ENCODE measurements at places on chromosomes 3 and 15.

DNA sequence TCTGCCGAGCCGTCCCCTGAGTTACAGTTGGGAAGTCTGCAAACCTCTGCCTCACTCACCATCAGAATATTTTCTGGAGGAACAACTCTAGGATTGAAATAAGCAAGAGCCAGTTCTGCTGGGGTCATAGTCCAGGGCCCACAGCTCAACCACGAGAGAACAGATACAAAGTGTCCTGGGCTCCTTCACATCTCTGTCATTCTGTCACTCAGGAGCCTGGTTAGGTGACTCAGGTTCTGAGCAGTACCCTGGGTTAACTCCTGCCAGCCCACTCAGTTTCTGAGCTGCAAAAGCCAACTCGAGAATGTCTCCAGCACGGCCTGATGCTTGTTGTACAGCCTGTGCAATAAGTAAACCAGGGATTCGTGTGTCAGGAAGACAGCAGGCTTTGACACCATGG is 155.7 kb downstream of the SLCO3A1 start:
- peak; percentile 42 for DNase-seq

- DNase-seq: no peak
Measured at GRCh38 chr3:124295362-124295761, 303.4 kb upstream of the ROPN1 start.

GRCh38 chr3:4474683-4475490 is 7.8 kb upstream of the SUMF1 start:
- peak; percentile 30 for DNase-seq

- DNase-seq: no peak
Measured at GRCh38 chr3:197541756-197542539, 13.8 kb downstream of the BDH1 start.

DNA sequence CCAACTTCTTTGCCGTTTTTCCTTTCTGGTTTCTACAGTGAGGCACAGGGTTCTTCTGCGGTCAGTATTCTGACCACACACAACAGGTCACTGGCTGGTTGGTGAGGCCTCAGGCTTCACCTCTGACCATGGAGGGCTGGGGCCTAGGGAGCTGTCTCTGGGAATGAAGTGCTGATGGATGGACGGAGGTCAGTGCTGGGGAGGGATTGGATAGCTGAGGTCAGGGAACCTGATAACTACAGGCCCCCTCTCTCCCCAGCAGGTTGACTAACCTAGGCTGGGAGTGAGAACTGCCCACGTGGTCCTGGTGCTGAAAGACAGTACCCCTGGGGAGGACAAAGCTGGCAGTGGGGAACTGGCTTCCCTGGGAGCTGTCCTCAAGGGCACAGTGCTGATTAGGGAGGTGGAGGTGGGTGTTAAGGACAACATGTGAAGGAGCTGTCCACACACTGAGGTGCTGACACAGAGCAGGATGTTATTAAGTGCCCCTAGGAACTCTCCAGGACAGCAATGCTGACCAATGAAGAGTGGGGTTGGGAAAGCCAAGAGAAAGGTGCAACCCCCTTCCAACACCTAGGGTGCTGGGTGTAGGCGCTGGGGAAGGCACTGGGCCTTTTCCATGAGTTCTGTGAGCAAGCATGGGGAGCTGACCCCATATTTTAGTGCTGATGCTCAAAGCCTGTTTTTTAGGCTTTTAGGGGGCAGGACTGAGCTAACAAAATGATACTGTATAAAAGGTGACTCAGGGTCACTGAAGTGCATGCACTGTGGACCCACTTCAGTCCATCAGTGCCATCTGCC is 45.2 kb downstream of the ATP2B2 start:
- DNase-seq: peak; percentile 42

DNA sequence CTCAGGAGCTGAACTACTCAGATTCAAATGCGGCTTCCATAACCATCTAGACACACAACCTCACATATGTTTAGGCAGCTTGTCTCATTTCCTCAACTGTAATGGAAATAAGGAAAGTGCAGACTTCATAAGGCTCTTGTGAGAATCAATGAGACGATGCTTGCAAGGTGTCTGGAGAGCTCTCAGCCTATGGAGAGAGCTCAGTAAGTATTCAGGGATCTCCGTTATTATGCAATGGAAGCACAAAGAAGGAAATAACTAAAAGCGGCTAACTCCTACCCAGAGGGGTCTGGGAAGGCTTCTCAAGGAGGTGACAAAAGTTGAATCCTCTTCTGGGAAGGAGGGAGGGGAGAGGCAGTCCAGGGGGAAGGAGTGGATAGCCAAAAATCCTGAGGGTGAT is 50.1 kb upstream of the LIPC start:
- DNase-seq: no peak

- DNase-seq: no peak
Measured at GRCh38 chr3:124621498-124621897, 108.8 kb upstream of the UMPS start.

- no peak for DNase-seq
Measured at GRCh38 chr15:60237446-60237845, 160.3 kb downstream of the ANXA2 start.

DNA sequence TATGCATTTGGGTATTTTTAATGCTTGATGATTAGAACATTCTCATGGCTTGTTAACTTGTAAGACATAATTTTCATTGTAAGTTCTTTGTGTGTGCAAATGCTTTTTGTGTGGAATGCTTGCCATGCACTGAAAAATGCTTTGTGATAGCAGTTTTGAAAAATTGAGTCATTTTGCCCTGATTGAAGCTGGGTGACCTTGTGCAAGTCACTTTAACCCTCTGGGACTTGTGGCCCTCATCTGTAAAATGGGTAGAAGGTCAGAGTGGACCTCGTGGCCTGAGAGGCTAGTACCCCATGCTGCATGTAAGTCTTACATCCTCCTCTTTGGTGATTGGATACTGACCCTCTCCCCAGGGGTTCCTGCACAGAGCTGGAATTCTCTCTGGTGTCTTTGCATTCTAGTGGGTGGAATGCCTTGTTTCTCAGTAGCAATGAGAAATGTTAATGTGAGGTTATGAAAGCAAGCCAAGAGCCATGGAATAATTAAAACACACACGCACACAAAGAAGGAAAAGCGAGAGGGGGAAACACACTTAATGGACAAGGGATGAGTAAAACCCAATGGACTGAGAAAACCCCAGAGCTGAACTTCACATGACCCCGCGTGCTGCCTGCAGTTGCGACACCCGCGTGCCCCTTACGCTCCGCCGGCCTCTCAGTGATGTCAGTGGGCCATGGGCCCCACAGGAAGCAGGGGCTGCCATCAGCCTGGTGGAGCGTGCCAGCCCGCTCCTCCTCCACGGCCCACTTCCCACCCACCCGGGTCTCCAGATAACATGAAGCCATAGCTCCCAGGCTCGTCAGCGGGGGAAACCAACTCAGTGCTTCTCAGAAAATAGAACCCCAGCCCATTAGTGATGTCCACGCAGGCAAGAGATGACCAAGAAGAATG is 44.0 kb downstream of the SMAD3 start:
- DNase-seq: no peak

GRCh38 chr15:67774626-67775025 is 50.7 kb upstream of the SKOR1 start:
- no peak for DNase-seq

GRCh38 chr15:43974852-43975251 is 148.1 kb downstream of the WDR76 start:
- no peak for DNase-seq

DNA sequence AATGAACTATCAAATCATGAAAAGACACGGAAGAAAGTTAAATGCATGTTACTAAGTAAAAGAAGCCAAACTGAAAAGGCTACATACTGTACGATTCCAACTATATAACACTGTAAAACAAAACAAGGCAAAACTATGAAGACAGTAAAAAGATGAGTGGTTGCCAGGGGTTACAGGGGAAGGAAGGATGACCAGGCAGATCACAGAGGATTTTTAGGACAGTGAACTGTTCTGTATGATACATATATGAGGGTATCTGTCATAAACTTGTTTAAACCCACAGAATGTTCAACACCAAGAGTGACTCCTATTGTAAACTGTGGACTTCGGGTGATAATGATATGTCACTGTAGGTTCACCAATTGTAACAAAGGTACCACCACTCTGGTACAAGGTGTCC is 60.6 kb downstream of the CHSY1 start:
- no peak for DNase-seq

DNA sequence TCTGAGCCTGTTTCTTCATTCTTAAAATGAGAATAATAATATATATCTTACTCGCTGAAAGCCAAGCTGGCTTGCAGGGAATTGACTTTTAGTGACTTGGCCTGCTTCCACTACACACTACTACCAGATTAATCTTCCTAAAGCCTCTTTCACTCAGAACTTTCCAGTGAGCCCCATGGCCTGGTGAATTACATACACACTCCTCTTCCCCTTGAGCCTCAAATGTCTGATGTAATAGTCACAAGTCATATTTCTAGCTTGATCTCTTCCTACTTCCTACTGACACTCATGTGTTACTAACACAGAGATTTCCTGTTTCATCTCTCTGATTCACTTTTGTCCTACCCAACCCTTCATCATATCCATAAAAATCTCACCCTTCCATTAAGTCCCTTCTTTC is 82.7 kb upstream of the SOX2 start:
- DNase-seq: no peak

DNA sequence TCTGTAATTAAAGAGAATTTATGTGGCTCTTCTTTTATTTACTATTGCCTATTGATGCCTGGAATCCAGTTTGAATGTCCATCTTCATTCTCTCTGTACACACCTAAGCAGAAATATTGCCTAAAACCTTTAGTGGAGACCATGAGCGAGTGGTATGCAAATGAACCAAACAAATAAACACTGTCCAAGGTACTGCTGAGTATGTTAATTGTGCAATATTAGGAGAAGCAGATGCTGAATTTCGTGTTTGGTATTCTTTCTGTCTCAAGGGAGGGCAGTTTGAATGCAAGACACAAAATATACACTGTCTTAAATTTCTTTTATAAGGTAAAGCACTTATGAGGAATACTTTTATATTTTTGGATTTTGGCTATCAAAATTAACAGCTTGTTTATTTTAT is 440.9 kb downstream of the RBMS3 start:
- DNase-seq: no peak

DNA sequence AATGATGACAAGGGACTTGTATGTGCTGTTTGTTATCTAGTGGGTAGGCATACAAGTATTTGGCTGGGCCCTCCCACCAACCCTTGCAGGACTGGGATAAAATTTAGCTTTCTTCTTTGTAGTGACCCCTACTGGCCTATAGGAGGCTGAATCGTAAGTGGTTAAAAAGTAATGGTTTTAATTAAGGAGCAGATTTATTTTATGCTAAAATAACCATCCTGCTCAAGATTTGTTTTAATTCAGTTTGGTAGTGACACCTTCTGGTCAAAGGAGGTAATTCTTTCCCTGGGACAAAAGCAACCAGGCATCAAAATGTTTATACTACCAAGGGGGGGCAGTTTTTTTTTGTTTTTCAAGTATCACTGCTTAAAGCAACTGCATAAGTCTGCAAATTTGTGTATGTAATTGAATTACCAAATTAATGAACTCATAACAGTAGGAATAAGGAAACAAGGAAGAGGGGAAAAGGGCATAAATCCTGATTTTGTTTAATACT is 70.7 kb downstream of the TOP2B start:
- no peak for DNase-seq

DNA sequence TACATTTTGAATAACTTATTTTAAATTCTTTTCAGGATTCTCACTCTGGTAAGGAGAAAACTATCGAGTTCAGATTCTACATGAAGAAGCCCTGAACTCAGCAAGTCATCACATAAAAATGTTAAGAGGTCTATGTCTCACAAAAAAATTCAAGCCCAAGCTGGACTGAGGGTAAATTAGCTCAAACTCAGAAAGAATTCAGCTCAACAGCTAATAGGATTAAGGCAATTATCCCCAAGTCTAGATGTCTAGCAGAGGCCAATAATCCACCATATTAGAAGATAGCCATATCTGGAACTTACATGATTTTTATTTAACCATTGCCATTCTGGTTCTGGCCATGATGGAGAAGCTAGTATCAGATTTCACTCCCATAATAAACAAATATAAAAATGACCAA is 909.7 kb downstream of the PLOD2 start:
- DNase-seq: no peak

GRCh38 chr15:90449206-90449735 is 61.2 kb downstream of the IQGAP1 start:
- no peak for DNase-seq

- no peak for DNase-seq
Measured at GRCh38 chr3:143613226-143613625, 235.0 kb downstream of the SLC9A9 start.

DNA sequence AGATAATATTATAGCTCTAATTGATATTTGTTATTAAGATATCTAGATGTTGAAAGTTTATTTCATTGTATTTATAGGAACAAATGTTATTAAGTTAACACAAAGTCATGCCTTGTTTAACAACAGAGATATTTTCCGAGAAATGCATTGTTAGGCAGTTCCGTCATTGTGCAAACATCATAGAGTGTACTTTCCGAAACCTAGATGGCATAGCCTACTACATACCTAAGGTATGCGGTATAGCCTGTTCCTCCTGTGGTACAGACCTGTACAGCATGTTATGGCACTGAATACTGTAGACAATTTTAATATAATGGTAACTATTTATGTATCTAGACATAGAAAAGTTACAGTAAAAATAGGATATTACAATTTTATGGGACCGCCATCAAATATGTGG is 114.3 kb downstream of the NAALADL2 start:
- no peak for DNase-seq

- DNase-seq: peak; percentile 55
Measured at GRCh38 chr15:76057332-76058000, 2.3 kb upstream of the TMEM266 start.

- no peak for DNase-seq
Measured at GRCh38 chr3:174355505-174355904, 503.6 kb upstream of the NAALADL2 start.

DNA sequence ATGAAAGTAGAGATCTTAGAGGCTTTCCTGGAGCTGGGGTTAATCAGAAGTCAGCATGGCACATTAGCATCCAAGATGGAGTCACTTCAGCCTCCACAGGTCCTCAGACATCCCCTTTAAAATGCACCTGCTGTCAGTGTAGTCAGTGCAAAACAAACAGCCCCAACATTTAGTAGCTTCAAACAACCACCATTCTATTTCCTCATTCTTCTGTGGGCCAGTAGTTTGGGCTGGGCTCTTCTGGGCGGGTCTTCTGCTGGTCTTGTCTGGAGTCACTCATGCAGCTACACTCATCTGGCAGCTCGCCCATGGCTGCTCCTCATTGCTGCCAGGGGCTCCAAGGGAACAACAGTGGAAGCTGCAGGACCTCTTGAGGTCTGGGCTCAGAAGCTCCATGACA is 99.9 kb downstream of the TLE3 start:
- no peak for DNase-seq

DNA sequence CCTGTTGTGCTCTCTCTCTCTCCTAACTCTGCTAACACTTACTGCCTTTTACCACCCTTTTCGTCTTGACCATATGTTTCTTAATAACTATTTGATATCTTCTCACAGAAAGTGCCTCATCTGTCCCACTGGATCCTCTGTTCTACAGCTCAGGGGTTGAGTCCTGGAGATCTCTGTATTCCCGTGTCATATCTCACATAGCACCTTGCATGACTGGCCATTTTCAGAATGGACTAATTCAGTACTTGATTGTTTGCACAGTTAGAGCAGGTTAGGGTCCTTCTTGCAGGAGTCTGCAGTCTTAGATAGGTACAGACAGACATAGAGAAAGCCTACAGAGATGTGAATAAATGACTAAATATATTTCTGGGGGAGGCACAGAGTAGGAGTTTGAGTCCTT is 20.9 kb downstream of the HACD3 start:
- no peak for DNase-seq
